Upper lobe of right lung (tissue), 1 donor: ENCODE measurements at places on chromosomes 3 and 15. TPM values are rescaled to one million over a fixed set of nuclear protein-coding genes. Genes with fewer than 3 reads are reported as not detected.

DNA sequence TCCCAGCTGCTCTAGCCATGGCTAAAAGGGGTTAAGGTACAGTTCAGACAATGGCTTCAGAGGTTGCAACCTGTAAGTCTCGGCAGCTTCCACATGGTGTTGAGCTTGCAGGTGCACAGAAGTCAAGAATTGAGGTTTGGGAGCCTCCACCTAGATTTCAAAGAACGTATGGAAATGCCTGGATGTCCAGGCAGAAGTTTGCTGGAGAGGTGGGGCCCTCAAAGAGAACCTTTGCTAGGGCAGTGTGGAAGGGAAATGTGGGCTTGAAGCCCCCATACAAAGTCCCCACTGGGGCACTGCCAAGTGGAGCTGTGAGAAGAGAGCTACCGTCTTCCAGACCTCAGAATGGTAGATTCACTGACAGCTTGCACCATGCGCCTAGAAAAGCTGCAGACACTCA lies 73.7 kb downstream of the STT3B start:
- no peak for DNase-seq

DNA sequence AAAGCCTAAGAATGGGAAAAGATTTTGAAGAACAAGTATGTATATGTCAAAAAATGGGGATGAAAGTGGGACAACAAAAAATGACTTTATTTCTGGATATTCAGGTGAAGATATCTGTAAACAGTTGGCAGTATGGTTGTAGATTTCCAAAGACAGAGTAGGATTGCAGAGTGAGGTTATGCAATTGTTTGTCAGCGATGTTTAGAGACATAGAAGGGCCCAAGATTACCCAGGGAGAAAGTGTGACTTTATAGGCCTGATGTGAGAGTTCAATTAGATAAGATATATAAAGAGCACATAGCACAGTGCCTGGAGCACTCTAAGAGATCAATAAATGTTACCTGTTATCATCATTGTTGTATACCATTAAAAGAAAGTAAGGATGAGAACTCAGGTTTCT lies 319.8 kb downstream of the DOCK3 start:
- DNase-seq, result no peak

DNA sequence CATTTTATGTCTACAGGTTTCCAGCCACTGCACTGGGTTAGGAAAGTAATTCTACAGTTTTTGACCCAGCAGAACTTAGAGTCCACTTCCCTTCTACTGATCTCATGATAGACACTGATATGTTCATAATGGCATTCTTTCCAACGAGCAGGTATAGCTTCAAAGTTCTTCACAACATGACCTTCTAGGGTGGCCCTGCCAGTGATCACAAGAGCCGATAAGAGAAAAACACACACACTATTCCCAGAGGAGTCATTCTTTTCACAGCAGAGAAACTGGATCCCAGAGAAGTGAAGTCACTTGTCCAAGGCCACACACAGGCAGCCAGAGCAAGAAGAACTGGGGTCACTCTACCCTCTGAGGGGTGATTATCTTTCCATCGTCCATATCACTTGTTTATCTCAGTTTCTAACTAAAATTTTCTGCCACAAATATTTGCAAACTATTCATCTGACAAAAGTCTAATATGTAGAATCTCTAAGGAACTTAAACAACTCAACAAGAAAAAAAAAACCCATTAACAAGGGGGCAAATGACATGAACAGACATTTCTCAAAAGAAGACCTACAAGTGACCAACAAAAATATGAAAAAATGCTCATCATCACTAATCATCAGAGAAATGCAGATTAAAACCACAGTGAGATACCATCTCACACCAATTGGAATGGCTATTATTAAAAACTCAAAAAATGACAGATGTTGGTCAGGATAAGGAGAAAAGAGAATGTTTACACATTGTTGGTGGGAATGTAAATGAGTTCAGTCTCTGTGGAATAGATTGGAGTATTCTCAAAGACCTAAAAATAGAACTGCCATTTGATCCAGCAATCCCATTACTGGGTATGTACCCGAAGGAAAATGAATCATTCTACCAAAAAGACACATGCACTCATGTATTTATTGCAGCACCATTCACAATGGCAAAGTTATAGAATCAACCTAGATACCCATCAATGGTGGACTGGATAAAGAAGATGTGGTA lies 31.5 kb downstream of the SPTSSB start:
- no peak for DNase-seq

GRCh38 chr15:34693053-34693744 lies 61.6 kb downstream of the GJD2 start:
- DNase-seq, result no peak

DNA sequence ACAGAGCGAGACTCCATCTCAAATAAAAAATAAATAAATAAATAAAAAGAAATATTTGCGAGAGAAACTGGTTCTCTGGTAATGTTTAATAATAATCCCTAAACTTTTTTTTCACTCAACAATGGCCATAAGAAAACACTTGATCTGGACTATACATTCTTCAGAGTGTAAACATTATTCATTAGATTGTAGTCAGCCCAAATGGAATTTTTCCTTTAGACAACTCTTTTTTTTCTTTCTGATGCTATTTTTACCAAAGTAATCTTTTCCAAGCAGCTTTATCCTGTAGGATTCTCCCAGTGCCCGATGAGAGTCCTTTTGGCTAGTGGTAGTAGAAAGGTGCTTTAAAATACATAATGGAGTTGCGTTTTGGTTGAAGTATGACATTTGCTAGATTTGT lies 90.4 kb downstream of the NEDD4 start:
- no peak for DNase-seq

GRCh38 chr3:14810801-14811661 lies 7.7 kb upstream of the FGD5 start:
- no peak for DNase-seq

GRCh38 chr3:127041933-127042332 lies 59.0 kb downstream of the PLXNA1 start:
- peak; percentile 52 for DNase-seq

DNA sequence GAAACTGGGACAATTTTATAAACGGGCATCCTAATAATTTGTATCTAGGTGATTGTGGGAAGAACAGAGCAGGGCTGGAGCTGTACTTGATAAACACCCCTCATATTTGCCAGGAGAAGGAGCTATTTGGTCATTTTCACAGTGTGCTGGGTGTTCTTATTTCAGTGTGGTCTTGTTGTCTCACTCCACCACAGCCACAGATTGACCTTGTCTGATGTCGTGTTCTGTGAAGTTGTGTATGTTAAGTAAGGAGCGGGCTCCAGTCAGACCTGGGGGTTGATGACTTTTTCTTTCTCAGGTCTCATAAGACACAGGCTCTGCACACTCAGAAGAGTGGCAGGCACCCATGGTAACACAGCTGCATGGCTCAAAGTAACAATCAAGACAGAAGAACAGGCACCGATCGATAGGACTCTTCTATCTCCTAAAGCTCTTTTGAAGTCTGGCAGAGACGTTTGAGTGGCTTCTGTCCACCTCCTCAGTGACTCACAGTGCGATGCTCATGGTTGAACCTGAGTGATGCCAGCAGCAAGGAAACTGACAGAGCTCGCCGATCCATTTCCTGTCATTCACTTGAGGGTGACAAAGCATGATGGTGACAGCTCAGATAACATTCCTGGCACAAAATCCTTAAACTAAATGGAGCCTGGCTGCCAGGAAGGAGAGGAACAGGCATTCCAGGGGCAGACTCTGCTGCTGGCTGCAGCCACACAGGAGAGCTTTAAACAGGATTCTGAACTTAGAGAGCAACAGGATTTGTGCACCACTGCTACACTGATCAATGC lies 20.8 kb downstream of the DPH3 start:
- DNase-seq, result no peak

DNA sequence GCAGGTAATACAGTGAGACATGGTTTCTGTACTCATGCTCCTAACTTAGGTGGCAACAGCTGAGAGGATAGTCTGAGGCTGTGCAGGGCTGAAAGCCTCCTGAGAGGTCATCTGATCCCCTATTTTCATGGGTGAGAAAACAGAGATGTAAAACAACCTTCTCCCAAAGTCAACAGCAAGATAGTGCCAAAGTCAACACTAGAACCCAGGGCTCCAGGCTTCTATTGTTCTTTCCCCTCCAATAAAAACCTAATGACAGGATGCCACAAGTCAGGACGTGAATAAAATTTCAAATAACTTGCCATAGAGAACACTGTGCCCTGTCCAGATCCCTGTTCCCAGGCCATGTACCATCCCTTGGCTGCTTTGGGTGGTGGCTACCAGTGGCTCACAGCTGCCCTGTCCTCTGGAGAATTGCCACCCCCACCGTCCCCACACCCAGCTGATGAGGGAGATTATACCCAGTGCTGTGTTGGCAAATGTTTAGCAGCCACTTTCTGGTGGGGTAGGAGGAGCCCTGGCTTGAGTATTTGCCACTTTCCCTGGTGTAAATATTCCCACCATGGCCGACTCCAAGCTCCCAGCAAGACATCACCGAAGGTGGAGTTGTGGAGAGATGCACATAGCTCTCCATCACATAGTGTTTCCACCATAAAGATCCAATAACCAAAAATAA lies 54.8 kb downstream of the SRGAP3 start:
- DNase-seq, result no peak

GRCh38 chr3:73787620-73788019 lies 162.9 kb upstream of the PDZRN3 start:
- no peak for DNase-seq

DNA sequence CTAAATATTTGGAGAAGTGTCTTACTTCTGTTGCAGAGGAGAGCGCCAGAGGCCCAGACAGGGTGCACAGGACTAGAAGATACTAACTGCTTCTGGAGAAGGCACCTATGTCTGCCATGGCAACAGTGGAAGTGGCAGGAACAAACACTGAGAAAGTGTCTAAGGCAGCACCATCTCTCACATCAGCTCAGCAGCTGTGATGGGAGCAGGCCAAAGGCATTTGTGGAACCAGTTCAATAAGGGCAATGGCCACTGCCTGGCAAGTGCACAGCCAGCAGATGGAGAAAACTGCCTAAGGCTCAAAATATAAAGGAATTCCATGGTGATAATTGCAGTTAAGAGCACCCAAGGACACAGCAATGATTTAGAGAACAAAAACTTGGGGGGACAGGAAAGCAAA lies 563.0 kb upstream of the CCDC54 start:
- no peak for DNase-seq

DNA sequence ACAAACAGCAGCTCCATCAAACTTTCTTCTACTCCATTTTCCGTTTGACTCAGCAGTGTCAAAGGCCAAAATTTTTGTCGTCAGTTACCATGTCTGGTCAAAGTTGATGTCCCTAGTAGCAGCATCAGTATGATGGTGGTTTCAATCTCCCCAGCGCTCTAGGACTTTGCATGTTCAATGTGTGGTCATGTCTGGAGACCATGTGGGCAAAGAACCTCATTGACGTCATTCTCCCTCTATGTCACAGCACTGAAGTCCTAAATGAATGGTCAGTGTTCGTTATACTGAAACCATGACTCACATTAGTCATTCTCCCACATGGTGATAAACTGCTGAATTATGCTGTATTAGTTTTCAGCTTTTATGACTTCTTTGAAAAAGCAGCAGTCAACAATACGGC lies 23.2 kb downstream of the SHC4 start:
- no peak for DNase-seq

GRCh38 chr3:13012221-13012691 lies 61.0 kb downstream of the IQSEC1 start:
- peak; percentile 89 for DNase-seq

- DNase-seq, result no peak
Observed at GRCh38 chr3:180828723-180829408, 83.6 kb upstream of the FXR1 start.

GRCh38 chr3:102614021-102614569 lies 179.3 kb downstream of the ZPLD1 start:
- DNase-seq, result no peak

GRCh38 chr15:95274101-95274500 lies 1042.7 kb downstream of the MCTP2 start:
- no peak for DNase-seq

- no peak for DNase-seq
Observed at GRCh38 chr3:139547666-139548065, 8.1 kb upstream of the RBP1 start.

GRCh38 chr3:194130807-194131589 lies 5.0 kb upstream of the HES1 start:
- DNase-seq, result no peak

GRCh38 chr3:194348354-194348753 lies 2.8 kb downstream of the CPN2 start:
- DNase-seq, result no peak

DNA sequence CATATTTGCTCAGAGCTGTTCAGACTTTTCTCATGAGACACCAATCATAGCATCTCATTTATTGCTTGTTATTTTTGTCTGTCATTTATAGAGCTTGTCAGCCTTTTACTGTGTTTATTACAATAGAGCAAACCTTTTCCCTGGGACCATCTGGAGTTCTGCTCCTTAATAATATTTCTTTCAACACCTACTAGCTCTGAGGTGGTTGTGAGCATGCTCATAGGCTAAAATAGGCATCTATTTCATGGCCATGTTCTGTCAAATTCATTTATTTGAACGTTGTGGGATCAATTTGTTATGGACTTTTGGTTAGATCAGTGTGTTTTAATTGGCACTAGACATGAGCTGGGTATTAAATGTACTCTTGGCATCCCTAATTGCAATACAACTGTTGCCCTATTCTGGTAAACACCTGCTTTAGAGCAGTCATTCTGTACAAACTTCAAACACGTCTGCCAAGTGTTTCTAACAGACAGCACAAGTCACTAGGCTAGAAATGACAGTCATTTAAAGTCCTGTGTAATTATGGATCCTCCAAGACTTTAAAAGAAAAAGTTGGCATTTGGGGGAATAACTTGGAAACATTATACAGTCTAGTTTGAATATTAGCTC lies 766.3 kb downstream of the ZNF385D start:
- DNase-seq, result no peak

- no peak for DNase-seq
Observed at GRCh38 chr15:63480441-63480821, 24.0 kb upstream of the USP3 start.

- DNase-seq, result peak; percentile 91
Observed at GRCh38 chr3:127304121-127304744, 16.4 kb upstream of the PRR20G start.

- DNase-seq, result no peak
Observed at GRCh38 chr3:27577504-27577903, 93.3 kb upstream of the SLC4A7 start.

DNA sequence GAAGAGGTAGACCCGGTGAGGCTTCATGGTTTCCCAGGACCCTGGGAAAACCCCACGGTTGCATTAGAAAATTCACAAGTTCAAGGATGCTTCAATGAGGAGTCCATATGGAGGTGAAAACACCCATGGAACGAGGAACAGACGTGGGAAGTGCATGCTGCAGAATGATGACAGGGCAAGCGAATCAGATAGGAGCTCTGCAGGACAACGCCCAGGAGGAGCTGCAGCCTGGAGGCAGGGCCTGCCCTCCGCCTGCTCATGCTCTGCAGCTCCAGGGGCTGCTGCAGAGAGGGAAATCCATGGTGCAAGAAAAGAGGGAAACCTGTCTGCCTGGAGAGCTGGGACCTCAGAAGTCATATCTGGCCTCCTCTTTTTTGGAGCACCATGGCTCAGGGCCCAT lies 61.5 kb downstream of the NUP210 start:
- DNase-seq, result no peak

KLHL40 gene
- total RNA-seq, result not detected

SCAANT1 gene
- total RNA-seq, result not detected

EFCC1 gene
- 17.2 TPM for total RNA-seq

CFAP161 gene
- total RNA-seq, result 1.3 TPM

WDR93 gene
- not detected for total RNA-seq

SKOR1 gene
- total RNA-seq, result 0.52 TPM

SLC9C1 gene
- total RNA-seq, result not detected

LRRIQ4 gene
- total RNA-seq, result 0.29 TPM

FEZF2 gene
- total RNA-seq, result not detected

CPLX3 gene
- not detected for total RNA-seq

ITIH4 gene
- total RNA-seq, result 26.9 TPM
